Kidney epithelial cell (primary cell): ENCODE measurements at places on chromosomes 5 and 9. TPM values are rescaled to one million over a fixed set of nuclear protein-coding genes. Genes with fewer than 3 reads are reported as not detected.

Gene CTSV
- 3.1 TPM in 2 replicates for total RNA-seq

Gene JAKMIP2
- 0.42 and 0.82 TPM in 2 replicates for total RNA-seq

Gene LCN10
- 0.21 TPM in 1 of 2 replicates, not detected in the other for total RNA-seq

Gene ISCA1
- total RNA-seq, result 22.1 and 26.4 TPM in 2 replicates

Gene DMRT3
- total RNA-seq, result 0.25 and 0.34 TPM in 2 replicates

GRCh38 chr5:132024789-132025402 is 13.4 kb upstream of the ACSL6 start:
- no peak for DNase-seq

DNA sequence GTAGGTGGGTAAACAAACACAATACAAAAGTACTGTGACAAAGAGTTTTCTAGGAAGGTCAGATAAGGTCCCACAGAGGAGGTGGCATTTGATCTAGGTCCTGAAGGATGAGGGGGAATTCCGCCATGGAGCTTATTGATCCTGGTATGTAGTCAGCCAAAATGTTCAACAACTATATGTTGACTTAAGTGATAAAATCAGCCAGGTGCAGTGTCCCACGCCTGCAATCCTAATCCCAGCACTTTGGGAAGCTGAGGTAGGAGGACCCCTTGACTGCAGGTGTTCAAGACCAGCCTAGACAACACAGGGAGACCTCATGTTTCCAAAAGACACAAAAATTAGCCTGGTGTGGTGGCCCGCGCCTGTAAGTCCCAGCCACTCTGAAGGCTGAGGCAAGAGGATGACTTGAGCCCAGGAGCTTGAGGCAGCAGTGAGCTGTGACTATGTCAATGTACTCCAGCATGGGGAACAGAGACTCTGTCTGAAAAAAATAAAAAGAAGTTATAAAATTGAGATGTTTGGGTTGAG is 46.4 kb upstream of the PLIN2 start:
- no peak for DNase-seq

DNA sequence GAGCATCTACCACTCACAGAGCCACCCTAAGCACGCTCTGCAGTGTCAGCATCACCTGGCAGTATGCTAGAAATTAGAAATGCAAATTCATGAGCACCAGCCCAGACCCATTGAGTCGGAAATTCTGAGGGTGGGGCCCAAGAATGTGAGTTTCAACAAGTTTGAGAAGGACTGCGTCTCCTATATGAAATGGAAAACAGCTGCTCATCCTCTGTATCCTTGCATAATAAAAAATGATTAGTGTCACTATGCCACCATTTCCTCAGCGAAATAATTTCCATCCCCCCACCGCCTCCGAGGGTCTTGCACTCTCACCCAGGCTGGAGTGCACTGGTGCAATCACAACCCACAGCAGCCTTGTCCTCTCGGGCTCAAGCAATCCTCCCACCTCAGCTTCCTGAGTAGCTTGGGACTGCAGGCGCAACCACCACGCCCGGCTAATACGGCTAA is 1.3 kb upstream of the IQGAP2 start:
- no peak for DNase-seq

- peak; percentile 93 for DNase-seq
These were observed 356.1 kb downstream of the SPOCK1 start for GRCh38 chr5:137142764-137143605.

DNA sequence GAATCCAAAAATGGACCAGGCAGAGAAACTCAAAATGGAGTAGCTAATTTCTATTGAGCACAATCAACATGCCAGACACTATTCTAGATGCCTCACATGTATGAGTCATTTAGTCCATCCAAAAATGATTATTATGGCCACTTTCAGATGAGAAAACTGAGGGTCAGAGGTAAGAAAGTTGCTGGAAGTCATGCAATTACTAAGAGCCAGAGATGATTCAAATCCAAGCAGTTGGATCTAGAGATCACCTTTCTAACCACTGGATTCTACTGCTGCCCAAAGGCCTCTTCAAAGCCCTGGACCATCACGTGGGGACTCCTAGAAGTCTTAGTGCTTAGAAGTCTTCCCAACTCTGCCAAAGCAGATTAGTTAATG is 51.8 kb upstream of the HMHB1 start:
- no peak for DNase-seq

GRCh38 chr9:107274953-107275422 is 8.1 kb upstream of the RAD23B start:
- peak; percentile 92 for DNase-seq

- no peak for DNase-seq
These were observed 8.8 kb downstream of the KCNV2 start for GRCh38 chr9:2725898-2726649.

DNA sequence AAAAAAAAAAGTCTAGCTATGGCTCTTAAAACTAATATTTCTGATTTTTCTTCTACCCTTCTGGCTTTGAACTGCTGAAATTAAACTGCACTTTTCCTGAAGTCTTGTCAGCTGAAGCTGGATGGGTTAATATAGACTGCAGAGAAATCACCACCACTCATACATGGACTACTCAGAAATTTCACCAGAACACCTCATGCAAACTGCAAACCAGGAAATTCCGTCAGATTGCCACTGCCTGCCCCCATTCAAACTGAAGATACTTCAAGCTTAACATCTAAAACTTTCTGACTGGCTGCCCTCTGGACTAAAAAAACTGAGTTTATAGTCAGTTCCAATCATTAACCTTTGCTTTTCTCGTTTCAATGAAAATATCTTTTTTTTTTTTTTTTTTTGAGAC is 11.6 kb upstream of the ANXA2R start:
- DNase-seq, result no peak

DNA sequence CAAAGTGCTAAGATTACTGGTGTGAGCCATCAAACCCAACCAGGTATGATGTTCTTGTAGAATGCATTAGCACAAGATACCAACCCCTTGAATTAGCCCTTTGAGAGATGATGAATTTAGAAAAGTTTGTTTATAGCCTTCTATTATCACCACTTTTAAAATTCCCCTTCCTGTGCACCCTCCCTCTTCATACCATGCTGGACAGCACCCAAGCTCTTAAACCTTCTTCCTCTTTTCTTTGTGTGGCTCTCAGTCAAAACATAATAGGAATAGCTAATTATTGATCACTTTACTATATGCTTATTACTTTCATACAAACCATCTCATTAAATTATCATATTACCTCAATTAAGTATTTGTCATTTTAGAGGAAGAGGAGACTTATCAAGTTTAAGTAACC is 87.6 kb upstream of the TMED7 start:
- no peak for DNase-seq

GRCh38 chr9:94533155-94533554 is 21.7 kb upstream of the PCAT7 start:
- no peak for DNase-seq

GRCh38 chr5:143244000-143244736 is 159.3 kb downstream of the NR3C1 start:
- peak; percentile 95 for DNase-seq

- DNase-seq, result peak; percentile 32
These were observed 198.7 kb upstream of the MPDZ start for GRCh38 chr9:13478160-13478559.

DNA sequence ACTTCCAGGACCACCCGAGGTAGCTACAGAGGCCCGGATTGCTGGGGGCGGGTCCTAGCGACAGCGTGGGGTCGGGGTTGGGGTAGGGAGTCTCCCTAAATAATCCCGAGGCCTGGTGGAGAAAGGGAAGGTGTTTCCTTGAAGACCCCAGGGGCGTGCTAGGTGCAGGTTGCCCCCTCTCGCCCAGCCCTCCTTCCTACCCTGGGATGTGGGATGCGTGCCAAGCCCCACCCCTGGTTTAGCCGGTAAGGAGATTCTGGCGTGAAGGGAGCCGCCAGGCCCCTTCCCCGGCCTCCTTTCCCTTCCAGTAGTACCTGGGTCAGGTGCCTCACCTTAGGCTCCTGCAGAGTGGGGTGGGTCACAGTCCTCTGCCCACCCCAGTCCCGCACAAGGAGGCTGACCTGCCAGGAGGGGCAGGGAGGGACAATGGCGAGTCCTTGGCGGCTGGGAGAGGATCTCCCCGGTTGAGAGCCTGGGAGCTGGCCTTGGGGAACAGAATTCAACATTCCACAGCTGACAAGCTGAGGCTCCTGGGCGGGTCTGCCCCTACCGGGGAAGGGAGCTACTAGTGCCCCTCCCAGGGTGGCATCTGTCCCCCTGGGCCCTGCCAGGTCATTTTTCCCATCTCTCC is 674 bp downstream of the TSPAN17 start:
- DNase-seq, result no peak

DNA sequence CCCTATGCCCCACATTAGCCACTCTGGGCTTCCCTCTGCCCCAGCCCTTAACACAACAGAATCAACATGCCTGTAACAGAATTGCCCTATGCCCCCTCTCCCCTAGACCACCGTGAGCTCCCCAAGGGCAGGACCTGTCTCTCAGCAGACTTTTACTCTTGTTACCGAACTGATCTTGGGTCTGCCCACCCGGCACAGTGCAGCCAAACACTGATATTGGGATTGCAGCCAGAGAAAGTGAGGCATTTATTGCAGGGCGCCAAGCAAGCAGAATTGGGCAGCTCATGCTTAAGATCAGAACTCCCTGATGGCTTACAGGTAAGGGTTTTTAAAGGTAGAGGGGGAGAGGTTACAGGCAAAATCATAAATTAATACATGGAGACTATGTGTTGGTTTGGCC is 33.5 kb upstream of the KCNIP1 start:
- no peak for DNase-seq

DNA sequence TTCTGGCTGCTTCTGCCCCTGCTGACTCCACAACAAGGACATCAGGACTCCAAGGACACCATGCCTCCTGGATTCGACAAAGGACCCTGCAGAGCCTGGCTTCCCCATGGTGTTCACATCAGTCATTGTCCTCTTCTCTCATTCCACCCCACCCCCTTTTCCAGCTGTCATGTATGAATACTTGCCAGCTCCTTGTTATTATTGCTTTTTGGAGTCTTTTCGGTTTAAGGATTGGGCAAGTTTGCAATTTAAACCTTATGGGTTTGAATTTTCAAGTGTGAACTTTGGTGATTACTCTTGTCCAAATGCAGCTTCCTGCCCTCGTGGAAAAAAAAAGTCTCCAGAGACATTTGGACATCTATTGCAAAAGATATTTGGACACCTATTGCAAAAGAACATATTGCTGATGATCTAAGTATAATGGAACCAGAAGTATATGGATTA is 14.2 kb upstream of the LVRN start:
- no peak for DNase-seq

DNA sequence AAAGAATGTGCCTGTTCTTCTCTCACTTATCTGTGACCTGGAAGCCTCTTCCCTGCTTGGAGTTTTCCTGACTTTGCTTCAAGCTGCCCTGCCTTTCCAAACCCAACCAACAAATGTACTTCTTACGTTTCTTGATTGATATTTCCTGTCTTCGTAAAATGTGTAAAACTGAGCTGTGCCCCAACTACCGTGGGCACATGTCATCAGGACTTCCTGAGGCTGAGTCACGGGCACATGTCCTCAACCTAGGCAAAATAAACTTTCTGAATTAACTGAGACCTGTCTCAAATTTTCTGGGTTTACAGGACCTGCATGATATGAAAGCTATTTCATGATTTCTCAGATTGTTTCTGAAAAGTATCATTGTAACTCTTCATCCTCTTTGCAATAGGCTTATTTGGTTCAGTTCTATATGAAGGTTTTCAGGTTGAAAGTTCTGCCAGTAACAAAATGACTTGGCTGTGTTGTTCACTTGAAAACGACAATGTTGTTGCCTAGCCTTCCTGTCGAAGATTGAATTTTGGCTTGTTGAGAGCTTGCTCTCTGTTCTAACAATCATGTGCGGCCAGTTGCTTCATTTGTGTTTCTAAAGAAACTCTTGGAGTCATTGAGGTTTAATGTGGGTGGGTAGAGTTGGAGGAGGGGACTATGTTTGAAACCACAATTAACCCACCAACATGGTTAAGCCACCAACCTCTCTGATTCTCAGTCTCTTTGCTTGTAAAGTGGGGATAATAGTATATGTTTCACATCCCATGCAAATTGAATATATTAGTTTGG is 145.6 kb downstream of the FBXL7 start:
- DNase-seq, result no peak

GRCh38 chr5:111411301-111411700 is 101.0 kb downstream of the STARD4 start:
- no peak for DNase-seq

GRCh38 chr5:66757834-66758371 is 161.7 kb downstream of the MAST4 start:
- DNase-seq, result no peak

GRCh38 chr9:83554278-83554677 is 16.1 kb upstream of the FRMD3 start:
- no peak for DNase-seq

- DNase-seq, result peak; percentile 7
These were observed 58.8 kb downstream of the MTRR start for GRCh38 chr5:7927466-7928375.

GRCh38 chr9:71909887-71910649 is 925 bp downstream of the ABHD17B start:
- DNase-seq, result no peak

DNA sequence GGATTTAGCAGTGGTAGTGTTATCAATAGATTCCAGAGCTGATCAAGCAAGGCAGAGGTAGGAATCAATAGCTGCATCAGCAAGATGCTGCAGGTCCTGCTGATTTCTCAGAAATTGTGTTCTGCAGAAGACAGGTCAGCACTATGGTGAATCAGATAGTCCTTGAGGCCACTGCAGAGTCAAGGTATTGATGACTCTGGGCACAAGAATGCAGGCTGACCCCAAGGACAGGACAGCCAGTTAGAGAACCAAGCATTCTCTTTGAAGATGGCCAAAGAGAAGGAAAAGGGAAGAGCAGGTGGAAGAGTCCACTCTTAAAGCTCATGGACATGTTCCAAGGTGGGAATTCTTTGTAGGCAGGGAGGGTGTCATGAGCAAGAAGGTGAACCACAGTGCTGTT is 28.0 kb downstream of the PRUNE2 start:
- no peak for DNase-seq
